PC-9 (cell line): ENCODE measurements at places on chromosomes 7 and 10. TPM values are rescaled to one million over a fixed set of nuclear protein-coding genes. Genes with fewer than 3 reads are reported as not detected.
A peak's percentile ranks its signal among the peaks of the same experiment; 100 is the strongest.

TNS3 gene
- 111 and 143 TPM in 2 replicates for total RNA-seq

ODAD2 gene
- not detected in 2 replicates for total RNA-seq

DNA sequence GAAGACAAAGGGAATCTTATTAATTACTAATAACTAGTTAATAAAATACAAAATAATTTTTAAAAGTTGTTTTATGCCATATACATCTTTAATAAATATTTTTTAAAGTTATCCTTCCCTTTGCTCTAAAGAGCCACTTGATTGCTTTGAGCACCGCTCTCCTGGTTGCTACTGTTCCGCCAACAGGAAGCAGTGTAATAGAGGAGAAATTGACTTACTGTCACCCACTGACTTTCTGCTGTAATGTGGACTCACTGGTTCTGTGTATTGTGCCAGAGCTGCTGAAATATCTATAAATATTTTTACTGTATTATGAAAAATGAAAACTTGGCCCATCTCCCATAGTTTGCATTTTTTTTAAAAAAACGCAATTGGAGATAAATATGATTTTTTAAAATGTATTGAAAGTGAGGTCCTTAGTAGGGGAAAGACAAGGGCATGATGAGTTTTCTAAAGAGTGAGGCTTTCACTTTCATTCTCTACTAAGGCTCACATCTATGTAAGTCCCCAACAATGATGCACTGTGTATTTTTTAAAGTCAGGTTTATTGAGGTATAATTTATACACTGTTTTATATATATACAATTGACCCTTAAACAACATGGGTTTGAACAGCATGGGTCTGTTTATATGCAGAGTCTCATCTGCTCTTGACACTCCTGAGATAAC lies 100.5 kb downstream of the NPY start:
- no peaks in the 10 kb centered on the region for H3K36me3 ChIP-seq
- H3K27me3 ChIP-seq = no peaks in the 10 kb centered on the region
- no peak overlapping the region for H3K27ac ChIP-seq
- peaks cover 8% of the 10 kb centered on the region for H3K4me1 ChIP-seq
- DNase-seq = no peak
- no peak overlapping the region for H3K4me3 ChIP-seq

GRCh38 chr7:134852625-134853024 lies 73.2 kb downstream of the CALD1 start:
- H3K4me3 ChIP-seq = no peak overlapping the region
- no peaks in the 10 kb centered on the region for H3K36me3 ChIP-seq
- H3K27ac ChIP-seq = no peak overlapping the region
- no peaks in the 10 kb centered on the region for H3K27me3 ChIP-seq
- DNase-seq = no peak

FAM13C gene
- total RNA-seq = not detected in 2 replicates

DNA sequence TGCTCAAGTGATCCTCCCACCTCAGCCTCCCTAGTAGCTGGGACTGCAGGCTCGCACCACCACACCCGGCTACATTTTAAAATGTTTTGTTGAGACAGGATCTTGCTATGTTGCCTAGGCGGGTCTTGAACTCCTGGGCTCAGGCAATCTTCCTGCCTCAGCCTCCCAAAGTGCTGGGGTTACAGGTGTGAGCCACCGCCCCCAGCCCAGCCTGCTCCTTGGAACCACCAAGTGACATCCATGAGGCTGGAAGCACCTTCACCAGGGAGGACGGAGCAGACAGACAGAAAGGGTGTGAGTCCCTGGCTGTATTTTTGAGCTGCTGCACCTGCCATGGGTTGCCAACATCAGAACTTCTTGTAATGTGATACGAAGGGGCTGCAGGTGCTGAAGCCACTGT lies 62.3 kb upstream of the UBE3C start:
- H3K27me3 ChIP-seq = peaks cover 66% of the 10 kb centered on the region
- no peaks in the 10 kb centered on the region for H3K36me3 ChIP-seq
- no peaks in the 10 kb centered on the region for H3K4me1 ChIP-seq
- no peak overlapping the region for H3K27ac ChIP-seq
- no peak for DNase-seq

MSMB gene
- total RNA-seq = not detected in 2 replicates

- DNase-seq = no peak
- H3K27me3 ChIP-seq = no peaks in the 10 kb centered on the region
Observed at GRCh38 chr10:108801220-108801619, 1122.1 kb downstream of the XPNPEP1 start.

HNRNPF gene
- total RNA-seq = 267 and 337 TPM in 2 replicates

HABP2 gene
- total RNA-seq = not detected in 2 replicates

DNA sequence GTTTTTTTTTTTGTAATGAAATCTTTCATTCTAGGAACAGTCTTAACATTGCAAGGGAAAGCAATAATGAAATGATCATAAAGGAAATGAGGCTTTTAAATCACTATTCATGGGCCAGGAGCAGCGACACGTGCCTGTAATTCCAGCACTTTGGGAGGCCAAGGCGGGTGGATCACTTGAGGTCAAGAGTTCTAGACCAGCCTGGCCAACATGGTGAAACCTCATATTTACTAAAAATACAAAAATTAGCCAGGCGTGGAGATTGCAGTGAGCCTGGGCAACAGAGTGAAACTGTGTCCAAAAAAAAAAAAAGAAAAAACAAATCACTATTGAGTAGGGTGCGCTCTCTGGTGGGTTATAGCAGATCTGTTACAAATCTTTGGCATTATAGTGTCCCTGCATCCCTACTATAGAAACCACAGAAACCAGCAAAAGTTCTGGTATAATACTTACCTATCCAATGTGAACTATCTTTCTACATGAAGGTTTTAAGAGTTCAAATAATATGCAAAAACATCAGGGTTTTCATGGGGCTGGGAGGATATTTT lies 72.1 kb downstream of the GLI3 start:
- no peaks in the 10 kb centered on the region for H3K36me3 ChIP-seq
- H3K27ac ChIP-seq = no peak overlapping the region
- no peak for DNase-seq

DNA sequence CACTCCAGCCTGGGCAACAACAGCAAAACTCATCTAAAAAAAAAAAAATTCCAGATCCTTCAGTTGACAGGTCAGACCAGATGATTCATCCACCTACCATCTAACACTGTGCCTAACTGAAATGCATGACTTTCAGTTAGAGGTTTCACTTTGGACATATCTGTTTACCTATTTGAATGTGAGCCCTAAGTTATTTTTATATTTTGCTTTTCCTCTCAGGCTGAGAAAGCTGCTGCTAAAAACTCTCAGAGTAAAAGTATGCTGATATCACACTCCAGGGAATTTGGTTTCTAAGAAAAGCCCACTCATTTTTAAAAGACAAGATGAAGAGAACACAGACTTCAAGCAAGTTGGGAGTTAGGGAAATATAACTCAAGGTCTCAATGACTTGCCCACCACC lies 126.0 kb downstream of the SGMS1 start:
- DNase-seq = peak; percentile 75
- H3K27ac ChIP-seq = peak overlapping the region; percentile 75
- no peaks in the 10 kb centered on the region for H3K27me3 ChIP-seq
- H3K36me3 ChIP-seq = no peaks in the 10 kb centered on the region

DNA sequence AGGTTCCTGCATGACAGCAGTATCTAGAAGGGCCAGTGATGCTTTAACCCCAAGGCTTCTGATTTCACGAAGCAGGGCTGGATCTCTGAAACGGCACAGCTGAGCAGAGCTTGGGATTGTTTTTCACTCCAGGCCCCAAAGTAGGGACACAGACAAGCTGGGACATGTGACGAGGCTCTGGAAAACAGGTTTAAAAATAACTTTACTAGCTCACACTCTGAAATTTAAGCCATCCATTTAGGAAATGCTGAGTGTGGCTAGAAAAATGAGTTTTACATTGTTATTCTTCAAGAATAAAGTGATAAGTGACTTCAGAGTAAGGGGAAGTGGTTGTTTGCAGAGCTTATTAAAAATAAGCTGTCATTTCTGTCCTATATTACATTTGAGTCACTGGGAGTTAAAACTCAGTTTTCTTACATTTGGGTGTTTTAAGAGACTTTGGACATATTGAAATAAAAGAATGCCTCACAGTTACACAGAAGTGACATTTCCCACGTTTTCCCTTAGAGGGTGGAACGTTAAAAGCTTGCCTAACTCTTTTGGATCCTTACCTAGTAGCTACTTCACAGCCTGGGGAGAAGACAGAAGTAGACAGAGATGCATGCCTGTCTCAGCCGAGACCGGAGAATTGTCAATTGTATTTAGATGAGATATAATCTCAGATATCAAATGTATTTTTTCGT lies 107.8 kb downstream of the GALNT17 start:
- H3K36me3 ChIP-seq = no peaks in the 10 kb centered on the region
- H3K4me1 ChIP-seq = no peaks in the 10 kb centered on the region
- no peak overlapping the region for H3K4me3 ChIP-seq
- no peak overlapping the region for H3K27ac ChIP-seq
- H3K27me3 ChIP-seq = peaks cover 16% of the 10 kb centered on the region
- no peak for DNase-seq

DNA sequence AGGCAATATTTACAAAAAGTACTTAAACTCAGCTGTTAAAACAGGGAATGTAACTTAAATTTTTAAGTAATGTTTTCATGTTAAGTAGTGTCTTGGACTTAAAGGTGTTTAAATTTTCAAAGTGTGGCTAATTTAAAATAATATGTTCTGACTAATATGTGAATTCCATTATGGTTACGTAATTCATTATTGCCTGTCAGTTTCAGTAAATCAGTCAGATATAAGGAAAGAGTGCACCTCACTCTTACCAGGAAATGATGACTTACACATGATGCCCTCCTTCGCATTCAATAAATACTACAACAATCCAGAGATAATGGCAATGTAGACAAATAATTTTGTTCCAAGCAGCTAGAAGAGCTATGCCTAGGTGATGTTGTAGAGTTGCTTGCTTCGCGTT lies 69.0 kb upstream of the WNT16 start:
- no peaks in the 10 kb centered on the region for H3K4me1 ChIP-seq
- H3K4me3 ChIP-seq = no peak overlapping the region
- no peak for DNase-seq
- no peaks in the 10 kb centered on the region for H3K27me3 ChIP-seq

GRCh38 chr10:122777515-122778059 lies 68.1 kb downstream of the CUZD1 start:
- no peak for DNase-seq
- H3K4me3 ChIP-seq = no peak overlapping the region
- H3K27me3 ChIP-seq = peaks cover 12% of the 10 kb centered on the region; the same call in 1 of the 2 replicates
- no peak overlapping the region for H3K27ac ChIP-seq
- H3K4me1 ChIP-seq = no peaks in the 10 kb centered on the region

DNA sequence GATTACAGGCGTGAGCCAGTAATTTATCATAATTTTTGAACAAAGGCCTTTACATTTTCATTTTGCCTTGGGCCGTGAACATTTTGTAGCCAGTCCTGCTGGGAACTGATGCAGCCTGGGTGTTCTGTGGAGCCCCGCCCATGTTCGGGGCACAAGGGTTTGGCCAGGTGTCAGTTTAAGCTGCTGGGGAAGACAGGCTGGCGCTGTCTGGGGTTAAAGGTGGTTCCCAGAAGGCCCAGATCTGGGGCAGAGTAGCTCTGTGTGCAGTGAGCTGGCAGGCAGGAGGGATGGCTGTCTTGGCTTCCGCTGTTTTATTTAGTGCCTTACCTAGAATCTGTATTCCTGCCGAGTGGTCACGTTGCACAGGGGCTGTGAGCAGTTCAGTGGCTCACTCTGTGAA lies 50.2 kb downstream of the DOCK1 start:
- no peak for DNase-seq
- no peak overlapping the region for H3K27ac ChIP-seq
- H3K27me3 ChIP-seq = no peaks in the 10 kb centered on the region
- no peak overlapping the region for H3K4me3 ChIP-seq

DNA sequence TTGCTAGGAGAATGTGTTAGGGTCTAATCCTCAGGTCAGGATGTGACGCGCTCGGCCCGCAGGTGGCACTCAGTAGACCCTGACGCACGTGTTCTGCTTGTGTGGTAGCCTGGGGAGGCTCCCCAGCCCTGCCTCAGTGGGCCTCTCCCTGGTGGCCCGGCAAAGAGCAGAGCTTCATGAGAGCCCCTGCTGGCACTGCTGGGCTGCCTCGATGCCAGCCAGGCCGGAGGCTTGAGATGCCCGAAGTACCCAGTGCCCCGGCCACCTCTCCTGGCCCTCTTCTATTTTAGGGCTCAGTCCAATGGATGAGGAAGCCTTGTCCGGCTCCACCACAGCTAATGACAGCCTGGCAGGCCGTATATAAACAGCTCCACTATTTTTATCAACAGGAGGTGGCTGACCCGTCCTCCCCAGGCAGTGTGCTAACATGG lies 42.0 kb downstream of the PRF1 start:
- no peaks in the 10 kb centered on the region for H3K36me3 ChIP-seq
- DNase-seq = no peak
- no peaks in the 10 kb centered on the region for H3K27me3 ChIP-seq
- H3K27ac ChIP-seq = no peak overlapping the region

GRCh38 chr10:110857265-110858171 lies 14.2 kb upstream of the PDCD4 start:
- no peak overlapping the region for H3K27ac ChIP-seq
- H3K4me1 ChIP-seq = peaks cover 8% of the 10 kb centered on the region
- H3K27me3 ChIP-seq = no peaks in the 10 kb centered on the region
- DNase-seq = peak; percentile 47

- H3K4me1 ChIP-seq = no peaks in the 10 kb centered on the region
- H3K4me3 ChIP-seq = no peak overlapping the region
- no peak for DNase-seq
- peaks cover 28% of the 10 kb centered on the region; the same call in 1 of the 2 replicates for H3K27me3 ChIP-seq
- H3K36me3 ChIP-seq = no peaks in the 10 kb centered on the region
- H3K27ac ChIP-seq = no peak overlapping the region
Observed at GRCh38 chr10:43814663-43815062, 166.0 kb upstream of the ZNF32 start.
